ENCODE measurements at places on chromosomes 12 and 14.

DNA sequence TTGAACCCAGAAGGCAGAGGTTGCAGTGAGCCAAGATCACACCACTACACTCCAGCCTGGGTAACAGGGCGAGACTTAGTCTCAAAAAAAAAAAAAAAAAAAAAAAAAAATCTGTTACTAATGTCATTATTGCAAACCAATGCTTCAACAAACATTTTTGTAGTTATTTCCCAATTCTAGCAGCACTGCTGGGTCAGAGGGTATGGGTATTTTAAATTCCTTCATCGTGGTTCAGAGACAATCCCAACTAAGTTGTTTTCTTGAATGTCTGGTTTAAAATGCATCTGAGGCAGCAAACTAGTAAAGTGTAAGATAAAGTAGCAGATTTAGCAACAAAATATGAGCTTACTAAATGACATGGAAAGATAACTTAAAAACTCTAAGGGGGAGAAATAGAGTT is 65.6 kb downstream of the FERMT2 start:
- DNase-seq: no peak

DNA sequence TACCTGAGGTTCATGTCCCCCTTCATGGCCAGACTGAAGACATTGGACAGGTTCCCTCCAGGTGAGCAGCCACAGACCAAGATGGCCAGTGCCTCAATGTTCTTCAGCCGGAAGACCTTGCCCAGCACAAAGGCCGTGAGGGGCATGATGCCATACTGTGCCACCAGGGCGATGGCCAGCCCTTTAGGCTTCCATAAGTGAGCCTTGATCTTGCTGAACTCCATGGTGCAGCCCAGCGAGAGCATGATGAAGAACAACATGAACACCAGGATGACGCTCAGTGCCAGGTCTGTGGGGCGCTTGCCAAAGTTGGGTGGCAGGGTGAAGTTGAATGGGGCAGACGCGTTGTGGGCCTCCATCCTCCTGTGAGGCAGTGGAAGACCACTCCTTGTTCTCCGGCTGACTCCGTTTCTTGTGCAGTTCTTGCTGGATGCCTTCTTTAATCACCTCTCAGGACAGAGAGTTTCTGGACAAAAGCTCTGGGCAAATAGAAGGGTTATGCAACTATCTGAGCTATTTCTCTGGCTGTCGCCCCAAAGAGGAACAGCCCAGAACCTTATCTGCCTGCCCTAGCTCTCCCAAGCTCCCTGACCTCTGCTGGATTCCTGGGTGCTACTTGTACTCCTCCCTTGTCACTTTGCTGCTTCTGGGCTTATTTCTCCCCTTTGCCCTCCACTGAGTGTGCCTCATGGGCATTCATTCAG is at the start of gene SLC10A1:
SLC10A1 (minus strand) TSS at position 445 of the 704 bp plus-strand sequence; CDS start at position 359, 86 bp downstream.
- DNase-seq: no peak

DNA sequence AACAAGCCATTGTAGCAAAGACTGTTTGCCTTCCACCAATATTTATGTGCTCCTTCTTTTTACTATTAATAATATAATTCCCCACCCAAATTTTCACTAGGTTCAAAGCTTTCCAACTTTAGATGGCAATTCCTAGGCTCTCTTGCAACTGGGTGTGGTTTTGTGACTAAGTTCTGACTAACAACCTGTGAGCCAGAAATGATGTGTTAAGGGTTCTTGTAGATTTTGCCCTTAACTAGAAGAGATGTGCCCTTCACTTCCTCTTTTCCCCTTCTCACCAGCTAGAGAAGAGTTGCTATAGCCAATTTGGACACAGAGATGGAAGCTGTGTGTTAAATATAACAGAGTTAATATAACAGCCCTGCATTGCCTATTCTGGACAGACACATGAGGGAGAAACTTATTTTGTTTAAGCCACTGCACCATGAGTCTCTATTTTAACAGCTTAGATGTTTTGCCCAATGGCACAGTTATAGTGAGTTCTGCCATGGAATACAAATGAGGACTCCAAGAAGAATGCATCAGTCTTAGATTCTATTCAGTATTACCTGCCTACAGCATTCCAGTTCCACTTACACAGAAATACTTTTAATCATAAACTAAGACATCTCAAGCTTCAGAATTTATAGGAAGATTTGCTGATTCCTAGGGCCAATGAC is 216.2 kb downstream of the DUSP6 start:
- DNase-seq: no peak

- no peak for DNase-seq
Observed at GRCh38 chr12:81245458-81245857, 167.6 kb downstream of the ACSS3 start.

All from NCI-H524 (cell line).